NCI-H460 (cell line): ENCODE measurements at places on chromosomes 5 and 9.
A peak's percentile ranks its signal among the peaks of the same experiment; 100 is the strongest.

DNA sequence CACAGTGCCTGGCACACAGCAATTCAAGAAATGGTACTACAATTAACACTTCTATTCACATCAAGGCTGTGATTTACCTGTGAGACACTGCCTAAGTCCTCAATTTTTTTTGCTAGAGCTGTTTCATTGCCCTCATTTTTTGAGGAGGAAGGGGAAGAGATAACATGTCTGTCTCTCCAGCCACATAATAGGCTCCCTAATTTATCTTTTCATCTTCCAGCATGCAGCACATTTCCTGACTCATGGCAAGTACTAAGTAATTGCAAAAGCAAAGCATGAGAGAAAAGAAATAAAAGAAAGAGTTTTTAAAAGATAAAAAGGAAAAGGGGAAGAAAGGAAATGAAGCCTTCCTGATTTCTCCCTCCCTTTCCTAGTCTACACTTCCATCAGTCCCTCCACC lies 26.9 kb upstream of the RNF38 start:
- DNase-seq = no peak

GRCh38 chr9:21141427-21141882 lies at the start of gene IFNW1:
Gene IFNW1, minus strand, starts transcription at chr9:21141832. Its CDS starts 262 bp downstream, at chr9:21141570.
- DNase-seq = no peak

- DNase-seq = no peak
Observed at GRCh38 chr5:107450531-107450930, 220.2 kb downstream of the EFNA5 start.

DNA sequence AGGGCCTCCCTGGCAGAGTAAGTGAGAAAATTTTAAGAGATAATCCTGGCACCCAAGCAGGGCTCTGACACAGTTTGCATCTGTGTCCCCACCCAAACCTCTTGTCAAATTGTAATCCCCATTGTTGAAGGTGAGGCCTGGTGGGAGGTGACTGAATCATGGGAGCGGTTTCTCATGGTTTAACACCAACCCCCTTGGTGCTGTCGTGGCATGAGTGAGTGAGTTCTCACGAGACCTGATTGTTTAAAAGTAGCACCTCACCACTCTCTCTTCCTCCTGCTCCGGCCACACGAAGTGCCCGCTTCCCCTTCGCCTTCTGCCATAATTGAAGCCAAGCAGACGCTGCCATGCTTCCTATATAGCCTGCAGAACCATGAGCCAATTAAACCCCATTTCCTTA lies 80.1 kb downstream of the FBXW11 start:
- DNase-seq = no peak

GRCh38 chr5:147481376-147481775 lies 28.5 kb downstream of the DPYSL3 start:
- no peak for DNase-seq

DNA sequence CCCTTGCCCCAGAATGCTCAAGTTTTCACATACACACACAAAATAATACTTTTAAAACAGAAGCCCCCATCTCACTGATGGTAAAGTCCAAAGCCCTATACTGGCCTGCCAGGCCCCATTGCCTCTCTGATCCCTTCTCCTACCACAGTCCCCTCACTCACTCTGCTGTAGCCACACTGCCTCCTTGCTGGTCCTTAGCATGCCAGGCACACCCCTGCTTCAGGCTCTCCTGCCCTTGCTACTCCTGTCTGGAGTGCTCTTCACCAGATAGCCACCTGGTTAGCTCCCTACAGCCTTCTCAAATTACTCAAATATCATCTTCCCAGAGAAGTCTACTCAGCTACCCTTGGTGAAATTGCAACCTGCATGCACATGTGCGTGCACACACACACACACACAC lies 177.5 kb downstream of the C5orf15 start:
- DNase-seq = no peak

DNA sequence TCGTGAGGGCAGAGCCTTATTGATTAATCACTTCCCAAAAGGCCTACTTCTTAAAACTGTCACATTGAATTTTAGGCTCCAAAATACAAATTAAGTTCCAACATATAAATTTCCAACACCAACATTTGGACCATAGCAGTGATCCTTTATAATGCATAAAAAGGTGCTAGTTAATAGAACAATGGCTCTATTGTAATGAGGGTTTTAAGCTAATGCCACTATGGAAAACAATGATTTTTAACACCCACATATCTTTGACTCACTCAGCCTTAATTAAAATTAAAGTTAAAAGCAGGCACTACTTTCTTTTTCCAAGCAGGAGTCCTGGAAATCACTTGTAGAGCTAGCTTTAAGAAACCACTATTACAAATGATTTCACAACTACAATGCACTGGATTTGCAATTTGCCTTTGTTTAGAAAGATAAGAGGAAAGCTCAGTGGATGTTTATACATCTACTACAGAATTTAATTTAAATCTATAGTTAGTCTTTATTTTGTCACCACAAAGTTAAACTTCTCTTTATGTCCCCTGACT lies 41.8 kb downstream of the DPYSL3 start:
- DNase-seq = no peak

DNA sequence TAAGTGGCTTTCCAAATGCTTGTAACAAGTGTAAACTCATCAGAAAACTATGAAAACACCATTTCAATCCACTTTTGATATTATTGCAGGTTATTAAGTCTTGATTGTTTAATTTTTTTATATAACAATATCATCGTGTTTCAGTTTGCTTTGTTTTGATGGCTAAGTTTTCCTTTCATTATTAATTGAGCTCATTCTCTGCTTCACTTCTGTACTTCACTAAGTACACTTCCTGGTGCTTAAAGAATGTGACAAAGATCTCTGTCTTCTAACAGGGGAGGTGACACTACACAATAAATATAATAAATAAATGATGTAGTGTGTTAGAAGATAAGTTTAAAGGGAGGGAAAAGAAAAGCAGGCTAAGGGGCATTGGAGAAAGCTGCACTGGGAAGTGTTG lies 13.0 kb upstream of the RAD23B start:
- no peak for DNase-seq

- DNase-seq = no peak
Observed at GRCh38 chr9:5982317-5982716, 33.1 kb downstream of the RANBP6 start.

DNA sequence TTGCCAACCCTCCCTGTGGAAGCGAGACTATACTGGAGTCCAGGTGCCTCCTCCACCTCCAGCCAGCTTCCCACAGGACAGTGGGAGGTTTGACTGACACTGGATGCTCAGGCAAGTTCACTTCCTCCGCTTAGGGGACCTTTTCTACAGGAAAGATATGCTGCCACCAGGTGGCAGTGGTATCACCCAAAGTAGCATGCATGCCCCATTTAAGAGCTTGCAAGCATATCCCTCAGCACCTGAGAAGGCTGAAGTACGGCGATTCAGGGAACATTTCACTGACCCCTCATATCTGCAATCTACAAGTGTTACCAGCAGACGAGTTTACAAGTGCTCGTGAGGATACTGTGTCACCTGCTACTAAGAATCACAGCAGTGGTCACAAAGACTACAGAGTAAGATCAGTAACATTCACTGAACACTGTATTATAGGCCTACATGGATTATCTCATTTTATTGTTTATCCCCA lies 75.5 kb downstream of the KLHL3 start:
- DNase-seq = peak; percentile 64

GRCh38 chr5:43101491-43101890 lies 19.2 kb upstream of the ZNF131 start:
- no peak for DNase-seq

GRCh38 chr9:115691693-115692092 lies 461.9 kb upstream of the PAPPA start:
- DNase-seq = no peak

DNA sequence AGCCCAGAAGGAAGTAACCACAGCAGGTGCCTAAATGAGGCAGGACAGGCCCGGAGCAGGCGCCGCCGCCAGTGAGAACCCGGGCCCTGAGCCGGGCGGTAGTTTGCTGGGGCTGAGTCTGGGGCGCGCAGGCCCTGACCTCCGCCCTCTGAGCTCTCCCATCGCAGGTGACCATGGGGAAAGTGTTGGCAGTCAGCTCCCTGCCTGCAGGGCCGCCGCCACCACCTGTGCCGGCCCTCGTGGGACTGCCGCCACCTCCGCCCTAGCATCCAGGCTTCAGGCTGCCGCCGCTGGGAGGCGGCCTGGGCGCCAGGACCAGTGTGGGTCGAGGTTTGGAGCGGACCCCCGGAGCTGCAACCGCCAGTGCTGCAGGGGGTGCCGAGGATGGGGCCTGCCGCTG lies 61.1 kb downstream of the TARS1 start:
- DNase-seq = no peak

GRCh38 chr9:106305428-106306133 lies 557.4 kb upstream of the ZNF462 start:
- DNase-seq = no peak

- peak; percentile 68 for DNase-seq
Observed at GRCh38 chr5:88680253-88681132, 202.5 kb downstream of the MEF2C start.

DNA sequence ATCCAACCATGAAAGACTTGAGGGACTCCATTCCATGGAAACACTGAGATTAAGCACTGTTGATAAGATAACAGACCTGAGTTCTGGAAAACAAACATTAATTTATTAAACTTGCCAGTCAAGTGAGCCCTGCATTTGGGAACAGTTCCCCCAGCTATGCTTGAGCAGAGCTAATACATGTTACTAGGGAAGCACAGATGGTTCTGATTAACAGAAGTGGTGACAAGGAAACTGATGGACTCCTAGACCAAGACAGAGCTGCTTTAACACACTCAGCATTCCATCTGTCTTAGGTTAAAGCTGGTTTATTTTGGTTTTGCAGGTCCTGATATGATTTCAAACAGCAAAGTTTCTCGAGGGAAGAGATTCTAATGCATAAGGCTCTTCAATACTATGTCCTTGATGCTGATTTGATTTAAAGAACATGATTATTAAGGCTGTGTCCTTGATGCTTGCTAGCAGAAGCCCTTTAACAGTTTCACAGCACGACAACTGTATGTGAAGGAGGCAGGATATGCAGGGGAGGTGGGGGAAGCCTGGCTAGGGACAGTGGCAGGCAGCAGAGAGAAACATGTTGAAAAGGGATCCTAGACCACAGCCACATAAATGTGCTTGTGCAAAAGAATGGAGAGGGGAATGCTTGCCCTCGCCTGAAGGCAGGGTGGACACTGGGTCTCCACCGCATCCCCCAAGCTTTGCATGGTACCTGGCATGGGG lies 66.2 kb downstream of the ACTBL2 start:
- no peak for DNase-seq

- peak; percentile 43 for DNase-seq
Observed at GRCh38 chr5:157820593-157821252, 38.2 kb downstream of the CLINT1 start.

DNA sequence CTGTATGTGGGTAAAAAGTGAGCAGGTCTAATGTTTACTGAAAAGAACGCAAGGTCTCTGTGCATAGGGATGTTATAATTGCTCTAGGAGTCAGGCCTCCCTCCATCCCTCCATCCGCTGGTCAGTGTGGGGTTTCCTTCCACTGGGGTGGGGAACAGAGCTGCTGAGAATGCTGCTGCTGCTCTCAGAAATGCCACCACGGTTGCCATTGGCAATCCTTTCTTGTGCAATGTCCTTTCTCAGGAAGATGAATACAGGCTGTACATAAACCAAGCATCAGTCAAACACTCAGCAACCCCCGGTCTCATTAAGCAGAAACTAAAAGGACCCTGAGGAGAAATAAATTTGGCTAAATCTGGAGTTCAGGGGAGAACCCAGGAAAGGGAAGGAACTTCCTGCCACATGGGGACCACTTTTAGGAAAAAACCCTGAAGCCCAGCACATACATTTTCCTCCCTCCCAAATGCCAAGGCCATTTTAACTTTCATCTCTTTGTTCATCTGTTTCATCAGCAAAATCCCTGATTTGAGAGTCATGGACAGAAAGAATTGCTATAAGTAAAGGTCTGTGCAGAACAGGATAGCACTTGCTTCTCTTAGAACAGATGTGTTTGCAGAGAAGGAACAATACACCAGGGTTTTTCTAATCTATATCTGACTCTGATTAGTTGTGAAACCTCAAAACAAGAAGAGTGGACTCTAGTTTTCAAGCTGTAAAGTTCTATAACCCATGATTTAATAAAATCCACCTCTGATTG lies 70.4 kb upstream of the SLC1A3 start:
- no peak for DNase-seq

GRCh38 chr5:109580225-109580624 lies 109.5 kb upstream of the MAN2A1 start:
- DNase-seq = no peak

DNA sequence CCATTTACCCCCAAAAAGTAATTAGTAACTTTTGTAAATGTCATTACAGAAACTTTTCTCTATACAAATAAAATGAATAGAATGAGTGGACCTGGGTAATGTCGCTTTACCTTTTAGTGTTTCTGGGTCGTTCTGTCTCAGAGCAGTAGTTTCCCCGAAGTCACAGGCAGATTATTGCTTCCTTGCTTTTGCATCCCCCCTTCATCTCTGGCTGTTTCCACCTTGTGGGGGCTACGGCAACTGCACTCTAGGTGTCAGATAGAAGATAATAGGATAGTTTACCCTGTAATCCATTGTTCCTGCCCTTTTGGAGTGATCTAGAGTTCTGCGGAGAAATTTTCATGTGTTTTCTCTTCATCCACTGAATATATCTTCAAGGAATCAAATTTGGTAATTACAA lies 68.7 kb downstream of the PRR16 start:
- no peak for DNase-seq

GRCh38 chr5:168055961-168056360 lies 235.5 kb upstream of the WWC1 start:
- no peak for DNase-seq

DNA sequence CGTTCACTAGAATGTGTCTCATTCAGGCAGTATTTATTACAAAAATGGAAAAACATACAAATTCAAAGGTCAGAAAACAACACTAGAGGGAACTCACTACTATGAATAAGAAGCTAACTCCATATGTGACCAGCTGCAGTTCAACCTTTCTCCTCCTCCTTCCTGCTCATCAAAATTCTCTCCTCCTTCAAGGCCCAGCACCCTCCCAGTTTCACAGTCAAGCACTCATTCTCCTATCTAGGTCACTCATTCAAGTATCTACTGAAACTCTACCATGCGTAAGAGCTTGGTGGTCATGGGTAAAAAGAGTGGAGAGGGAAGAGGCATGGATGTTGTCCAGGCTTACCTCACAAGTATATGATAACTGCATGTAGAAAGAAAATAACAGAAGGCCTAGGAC lies 27.7 kb downstream of the ECPAS start:
- no peak for DNase-seq

- DNase-seq = peak; percentile 72
Observed at GRCh38 chr9:129685220-129685932, 19.9 kb downstream of the PRRX2 start.

- no peak for DNase-seq
Observed at GRCh38 chr5:74664551-74664950, 20.5 kb upstream of the HEXB start.

GRCh38 chr5:73393611-73394489 lies 54.7 kb downstream of the FOXD1 start:
- DNase-seq = no peak
